Amygdala (tissue), 56 donors: ENCODE measurements at places on chromosomes 6 and 20.

- no peak for DNase-seq
Measured at GRCh38 chr6:79869184-79869583, 78.2 kb downstream of the ELOVL4 start.

DNA sequence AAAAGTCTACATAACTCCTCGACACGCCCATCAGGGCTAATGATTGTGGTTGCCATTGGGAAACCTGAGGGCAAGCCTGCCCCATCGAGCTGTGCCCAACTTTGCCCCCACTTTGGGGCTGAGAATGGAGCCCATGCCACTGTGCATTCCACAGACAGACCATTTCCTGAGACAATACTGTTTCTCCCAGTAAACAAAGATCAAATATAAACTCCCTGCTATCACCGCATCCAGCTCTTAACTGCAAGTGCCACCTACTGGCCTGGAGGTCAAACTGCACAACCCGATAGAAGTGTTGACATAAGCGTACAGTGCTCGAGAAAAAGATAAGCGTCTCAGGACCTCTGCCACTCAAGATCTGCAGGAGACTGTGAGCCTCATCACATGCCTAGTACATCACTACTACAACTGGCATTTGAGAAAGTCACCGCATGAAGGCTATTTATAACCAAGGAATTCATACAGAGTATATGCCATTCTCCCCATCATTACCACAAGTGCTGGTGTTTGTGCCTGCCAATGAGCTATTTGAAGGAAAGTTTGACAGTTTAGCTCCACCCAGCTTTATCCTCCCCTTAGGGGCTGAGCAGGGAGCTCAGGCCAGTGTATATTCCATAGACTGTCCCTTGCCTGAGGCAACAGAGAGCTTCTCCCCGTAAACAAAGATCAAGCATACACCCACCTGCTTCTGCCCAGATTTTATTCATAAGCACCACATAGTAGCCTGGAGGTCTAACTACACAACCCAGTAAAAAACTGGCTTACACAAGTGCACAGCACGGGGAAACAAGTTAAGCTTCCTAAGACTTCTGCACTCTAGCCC lies 4.5 kb upstream of the DEFB126 start:
- DNase-seq = no peak

DNA sequence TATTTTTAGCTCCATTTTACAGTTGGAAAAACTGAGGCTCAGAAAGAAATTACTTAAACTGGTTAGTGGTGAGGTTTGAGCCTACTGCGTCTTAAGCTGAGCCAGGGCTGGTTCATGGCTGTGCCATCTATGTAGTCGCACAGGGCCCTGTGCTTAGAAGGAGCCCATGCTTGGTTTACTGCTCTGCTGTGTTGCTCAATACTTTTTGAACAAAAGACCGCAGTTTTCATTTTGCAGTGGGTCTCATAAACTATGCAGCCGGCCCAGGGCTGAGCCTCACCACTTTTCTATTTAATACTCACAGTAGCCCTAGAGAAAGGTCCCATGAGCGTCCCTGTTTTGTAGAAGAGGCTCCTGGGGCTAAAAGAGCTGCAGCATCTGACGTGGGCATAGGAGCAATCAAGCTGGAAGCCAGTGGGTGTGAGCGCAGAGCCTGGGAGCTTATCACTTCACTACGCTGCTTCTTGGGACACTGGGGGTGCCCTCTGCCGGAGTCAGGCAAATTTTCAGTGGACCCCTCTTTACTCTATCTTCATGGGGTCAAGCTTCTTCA lies 501 bp downstream of the SIRPB2 start:
- DNase-seq = no peak

GRCh38 chr6:149064001-149064659 lies 253.4 kb upstream of the TAB2 start:
- DNase-seq = no peak

DNA sequence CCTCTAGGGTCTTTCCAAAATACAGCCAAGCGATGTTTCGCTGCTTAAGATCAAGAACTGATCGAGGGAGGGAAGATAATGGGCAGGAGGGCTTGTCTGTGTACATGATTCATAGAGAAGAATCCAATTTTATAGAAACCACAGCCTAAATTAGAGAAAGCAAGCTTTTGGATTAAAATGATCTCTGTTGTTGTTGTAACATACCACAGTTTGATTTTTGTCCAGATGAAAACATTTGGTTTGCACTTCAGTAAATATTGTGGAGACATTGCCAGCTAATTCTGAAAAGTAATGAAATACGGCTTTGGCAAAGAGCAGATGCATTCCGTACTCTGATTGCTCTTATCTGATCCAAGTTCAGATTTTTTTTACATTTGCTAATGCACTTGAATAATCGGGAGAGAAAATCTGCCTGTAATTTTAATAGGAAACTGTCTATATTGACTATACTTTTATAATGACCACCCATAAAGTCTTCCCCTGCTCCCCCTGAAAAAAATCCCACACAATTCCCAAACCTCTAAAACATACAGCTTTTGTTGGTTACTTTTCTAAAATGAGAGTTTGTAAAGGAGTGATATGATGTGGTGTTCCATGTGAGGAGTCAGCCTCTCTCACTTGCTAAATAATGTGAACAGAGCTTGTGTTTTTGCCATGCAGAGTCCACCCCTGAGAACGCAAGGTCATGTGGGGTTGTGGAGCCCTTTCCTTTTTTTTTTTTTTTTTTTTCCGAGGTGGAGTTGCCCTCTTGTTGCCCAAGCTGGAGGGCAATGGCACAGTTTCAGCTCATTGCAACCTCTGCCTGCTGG lies 199.9 kb downstream of the DTNBP1 start:
- DNase-seq = no peak

DNA sequence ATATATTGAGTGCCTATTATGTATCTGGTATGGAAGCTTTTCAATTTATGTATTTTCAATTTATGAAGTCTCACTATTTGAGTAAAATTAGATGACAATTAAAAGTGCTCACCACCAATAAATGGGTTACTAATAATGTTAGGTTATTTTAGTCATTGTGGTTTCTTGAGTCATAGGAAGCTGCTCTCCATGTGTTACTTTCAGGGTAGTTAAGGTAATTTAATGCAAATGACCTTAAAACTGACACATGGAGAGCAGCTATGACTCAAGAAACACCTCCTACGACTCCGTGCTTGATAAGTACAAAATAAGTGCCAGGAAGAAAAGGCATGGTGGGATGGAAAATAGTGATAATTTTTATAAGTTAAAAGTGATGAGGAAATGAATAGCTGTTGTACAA lies 16.5 kb upstream of the TINAG start:
- no peak for DNase-seq

DNA sequence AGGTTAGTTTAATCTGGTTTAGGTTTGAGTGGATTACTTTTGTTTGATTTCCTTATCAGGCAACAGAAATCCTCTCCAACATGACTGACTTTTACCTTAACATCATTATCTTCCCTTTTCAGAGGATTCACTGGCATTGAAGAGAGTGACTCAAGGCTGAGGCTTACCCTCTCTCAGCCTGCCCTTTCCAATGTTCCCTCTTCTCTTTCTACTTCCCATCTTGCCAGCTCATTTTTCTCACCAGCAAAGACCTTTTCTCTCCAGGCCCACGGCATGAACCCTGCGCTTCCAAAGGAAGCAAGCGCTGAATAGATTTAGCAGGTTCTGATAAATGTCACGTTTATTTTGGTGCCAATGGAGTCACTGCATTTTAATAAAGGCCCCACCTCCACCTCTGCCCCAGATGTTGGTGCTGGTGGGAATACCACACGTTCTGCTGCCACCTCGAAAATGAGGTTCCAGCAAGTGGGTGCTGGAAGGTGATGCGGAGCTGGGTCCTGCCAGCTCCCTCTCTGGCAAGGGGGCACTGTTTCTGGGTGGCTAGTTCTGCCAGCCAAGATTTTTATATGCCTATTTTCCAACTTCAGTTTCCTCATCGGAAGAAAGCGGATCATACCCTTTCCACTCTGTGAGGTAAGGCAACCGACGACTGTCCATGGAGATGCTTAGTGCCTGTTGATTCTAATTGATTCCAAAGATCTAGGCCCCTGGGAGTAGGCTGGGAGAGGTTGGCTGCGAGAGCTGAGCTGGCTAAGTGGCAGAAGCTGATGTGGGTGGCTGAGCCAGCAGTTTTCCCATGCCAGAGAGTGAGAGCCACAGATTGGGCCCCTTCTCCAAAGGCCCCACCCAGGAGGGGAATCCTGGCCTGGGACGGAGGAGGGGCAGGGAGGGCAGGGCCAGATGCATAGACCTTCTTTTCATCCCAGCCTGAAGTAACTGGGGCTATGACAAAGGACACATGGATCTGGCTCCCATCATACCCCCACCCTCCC lies 87.7 kb upstream of the MAFB start:
- DNase-seq = no peak

DNA sequence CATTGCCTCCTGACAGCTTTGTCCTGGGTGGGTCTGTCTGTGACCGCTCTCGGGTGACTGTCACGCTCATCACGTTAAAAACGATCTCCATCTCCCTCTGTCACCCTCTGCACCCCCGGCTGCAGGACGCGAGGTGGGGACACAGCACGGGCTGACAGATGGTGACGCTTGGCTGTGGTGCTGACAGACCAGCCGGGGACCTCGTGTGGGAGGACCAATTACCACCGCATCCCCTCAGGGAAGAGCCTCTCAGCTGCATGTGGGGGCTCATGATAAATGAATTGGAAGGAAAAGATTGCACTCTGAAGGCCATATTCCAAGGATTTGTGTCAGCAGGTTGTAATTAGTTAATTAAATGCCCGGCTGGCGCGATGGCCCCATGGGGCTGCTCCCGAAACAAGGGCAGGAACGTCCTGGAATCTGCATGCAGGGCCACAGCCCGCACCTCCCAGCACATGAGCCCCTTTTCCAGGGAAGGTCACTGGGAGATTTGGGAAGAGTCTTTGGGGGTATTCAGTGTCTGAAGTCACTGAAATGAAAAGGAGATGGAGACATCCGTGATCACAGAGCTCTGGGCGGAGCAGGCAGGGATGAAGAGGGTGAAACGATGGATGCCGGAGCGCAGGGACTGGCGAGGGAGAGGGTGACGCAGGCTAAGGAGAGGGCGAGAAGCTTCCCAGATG lies 87.1 kb downstream of the ERMARD start:
- DNase-seq = no peak

- DNase-seq = no peak
Measured at GRCh38 chr6:30834646-30835045, 49.7 kb upstream of the DDR1 start.

DNA sequence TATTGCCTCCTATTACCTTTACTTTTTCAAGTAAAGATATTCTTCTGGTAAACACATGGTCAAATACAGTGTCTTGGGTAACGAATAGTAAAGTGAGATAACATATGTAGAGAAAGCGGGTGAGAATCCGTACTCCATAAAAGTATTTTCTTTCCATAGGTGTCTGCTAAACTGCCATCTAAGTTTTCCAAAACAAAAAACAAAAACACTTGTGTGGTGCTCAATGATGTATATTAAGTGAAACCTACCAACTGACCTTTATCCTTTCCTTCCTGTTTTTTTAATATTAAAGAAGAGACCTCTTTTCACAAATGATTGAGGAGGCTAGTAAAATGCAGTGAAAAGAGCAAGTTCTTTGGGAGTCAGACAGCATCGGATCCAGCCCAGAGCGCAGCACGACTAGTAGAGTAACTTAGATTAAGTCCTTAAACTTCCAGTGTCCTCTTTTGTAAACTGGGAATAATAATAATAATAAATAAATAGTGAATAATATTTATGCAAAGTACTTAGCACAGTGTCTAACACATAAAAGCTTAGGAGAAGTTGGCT lies 437 bp upstream of the CDKAL1 start:
- DNase-seq = no peak

GRCh38 chr20:39165099-39165498 lies 203.0 kb downstream of the DHX35 start:
- no peak for DNase-seq

GRCh38 chr6:44363377-44363926 lies 21.0 kb downstream of the SPATS1 start:
- no peak for DNase-seq
